ENCODE measurements at places on chromosomes 1 and 21.

DNA sequence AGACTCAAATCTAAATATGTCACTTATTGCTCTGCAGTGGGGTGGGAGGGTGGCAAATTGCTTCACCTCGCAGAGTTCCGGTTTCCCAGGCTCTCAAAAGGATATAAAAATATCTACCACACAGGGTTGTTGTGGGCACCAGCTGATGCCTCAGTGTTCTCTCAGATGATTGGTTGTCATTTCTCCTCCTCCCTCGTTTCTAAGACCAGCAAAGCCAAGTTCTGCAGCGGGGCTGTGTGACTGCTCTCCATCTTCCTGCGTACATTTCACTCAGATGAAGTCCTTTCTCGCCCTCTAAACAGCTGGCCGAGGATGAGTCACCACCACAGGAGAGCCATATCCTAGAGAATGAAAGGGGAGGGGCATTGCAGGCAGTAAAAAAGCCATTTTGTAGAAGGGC lies 35.0 kb upstream of the VWA5B1 start:
- no peak for DNase-seq

- DNase-seq = no peak
Measured at GRCh38 chr1:170030212-170030611, 44.3 kb downstream of the KIFAP3 start.

- no peak for DNase-seq
Measured at GRCh38 chr1:78830321-78830720, 176.2 kb downstream of the ADGRL4 start.

DNA sequence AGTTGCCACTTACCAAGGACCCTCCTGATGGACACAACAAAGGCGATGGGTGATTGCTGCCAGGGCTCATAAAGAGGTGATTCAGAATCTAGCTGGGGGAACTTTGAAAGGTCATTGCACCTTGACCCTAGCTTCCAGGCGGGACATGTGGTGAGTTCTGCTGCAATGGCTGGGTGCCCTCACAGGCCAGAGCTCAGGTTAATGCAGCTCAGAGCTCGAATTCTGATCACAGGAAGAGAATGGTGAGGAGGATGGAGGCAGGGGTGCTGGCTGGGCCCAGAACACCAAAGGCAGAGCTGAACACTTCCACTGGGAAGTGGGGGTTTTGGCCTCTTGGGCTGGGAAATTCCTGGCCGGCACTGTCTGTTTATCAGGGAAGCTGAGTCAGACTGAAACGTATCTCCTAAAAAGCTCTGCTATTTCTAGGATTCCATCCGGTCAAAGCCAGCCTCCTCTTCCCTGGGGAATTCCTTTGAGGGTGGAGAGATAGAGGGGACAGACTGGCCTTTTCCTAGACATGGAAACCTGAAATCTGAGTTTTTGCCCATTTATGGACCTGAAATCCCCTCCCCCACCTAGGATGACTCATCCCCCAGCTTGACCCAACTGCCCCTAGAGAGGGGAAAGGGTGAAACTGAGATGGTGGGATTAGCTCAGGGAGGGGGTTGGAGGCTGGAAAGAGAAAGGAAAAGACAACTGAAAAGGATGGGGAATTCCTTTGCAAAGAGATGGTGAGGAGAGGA lies 27.2 kb downstream of the NUAK2 start:
- DNase-seq = no peak
